SJCRH30 (cell line): ENCODE measurements at places on chromosomes 4 and X. TPM values are rescaled to one million over a fixed set of nuclear protein-coding genes. Genes with fewer than 3 reads are reported as not detected.

Gene PPP1R3F
- total RNA-seq: 1.6 and 1.9 TPM in 2 replicates

Gene FTSJ1
- 28.0 and 29.4 TPM in 2 replicates for total RNA-seq

Gene SPANXN3
- not detected in 2 replicates for total RNA-seq

Gene PORCN
- 6.2 and 9.8 TPM in 2 replicates for total RNA-seq

Gene ODAPH
- total RNA-seq: 0.08 TPM in 1 of 2 replicates, not detected in the other

Gene MAGEA2
- 0.83 TPM in 1 of 2 replicates, not detected in the other for total RNA-seq

Gene ADH1B
- total RNA-seq: not detected in 2 replicates

Gene SMR3B
- not detected in 2 replicates for total RNA-seq

Gene CORIN
- total RNA-seq: 0.08 and 0.38 TPM in 2 replicates

Gene CFAP99
- total RNA-seq: not detected in 2 replicates

Gene TECRL
- not detected in 2 replicates for total RNA-seq

Gene RPA4
- 0.38 and 1.0 TPM in 2 replicates for total RNA-seq

Gene AFP
- 12.7 and 13.3 TPM in 2 replicates for total RNA-seq

Gene GPR173
- total RNA-seq: 1.3 TPM in 2 replicates

Gene SPATA4
- total RNA-seq: 0.06 and 0.56 TPM in 2 replicates

Gene CLIC2
- 0.05 and 0.06 TPM in 2 replicates for total RNA-seq

Gene GABRA4
- not detected in 2 replicates for total RNA-seq

Gene MAGEA2B
- total RNA-seq: 2.2 and 4.7 TPM in 2 replicates

Gene GRSF1
- total RNA-seq: 114 and 121 TPM in 2 replicates

Gene PDLIM3
- 137 and 144 TPM in 2 replicates for total RNA-seq

Gene ZFYVE28
- total RNA-seq: 0.15 TPM in 1 of 2 replicates, not detected in the other

Gene AFF2
- total RNA-seq: 0.06 and 0.10 TPM in 2 replicates

Gene L1CAM
- 14.2 and 14.7 TPM in 2 replicates for total RNA-seq

Gene NDST4
- 15.8 and 19.1 TPM in 2 replicates for total RNA-seq

Gene SCML2
- total RNA-seq: 27.9 and 30.2 TPM in 2 replicates
